ENCODE measurements at places on chromosomes 5 and 9.

- DNase-seq: no peak
Measured at GRCh38 chr5:108649106-108649505, 98.6 kb upstream of the FER start.

GRCh38 chr9:90103771-90104170, 499.0 kb downstream of the GADD45G start:
- DNase-seq: no peak

GRCh38 chr5:35058374-35058788, 10.6 kb upstream of the AGXT2 start:
- DNase-seq: no peak

DNA sequence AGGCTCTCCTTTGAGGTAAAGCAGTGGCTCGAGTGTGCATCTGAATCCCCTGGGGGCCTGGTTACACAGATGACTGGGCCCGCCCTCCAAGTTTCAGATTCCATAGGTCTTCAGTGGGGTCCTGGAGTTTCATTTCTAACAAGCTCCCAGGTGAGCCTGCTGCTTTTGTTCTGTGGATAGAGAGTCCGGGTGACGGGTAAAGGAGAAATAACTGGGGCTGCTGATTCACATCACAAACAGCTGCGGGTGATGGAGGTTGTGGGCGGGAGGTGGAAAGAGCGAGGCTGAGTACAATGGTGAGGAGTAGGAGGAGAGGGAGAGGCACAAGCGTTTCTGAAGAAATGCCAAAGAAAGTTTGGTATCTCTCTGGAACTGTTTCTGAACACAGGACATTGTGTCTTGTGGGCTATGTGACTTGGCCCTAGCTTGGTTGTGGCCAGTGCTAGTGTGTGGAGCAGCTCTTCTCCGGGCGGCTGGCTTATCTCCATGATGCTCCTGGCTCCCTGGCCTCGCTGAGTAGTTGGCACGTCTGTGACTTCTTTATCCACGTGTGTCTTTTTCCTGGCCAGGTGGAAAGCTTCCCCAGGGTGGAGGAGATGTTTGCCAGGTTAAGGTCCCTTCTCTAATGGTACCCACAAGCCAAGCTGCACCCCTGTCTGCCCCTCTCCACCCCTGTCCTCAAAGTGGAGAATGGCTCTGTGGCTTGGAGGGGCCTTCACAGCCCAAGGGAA, 61.7 kb downstream of the HSPA4 start:
- no peak for DNase-seq

DNA sequence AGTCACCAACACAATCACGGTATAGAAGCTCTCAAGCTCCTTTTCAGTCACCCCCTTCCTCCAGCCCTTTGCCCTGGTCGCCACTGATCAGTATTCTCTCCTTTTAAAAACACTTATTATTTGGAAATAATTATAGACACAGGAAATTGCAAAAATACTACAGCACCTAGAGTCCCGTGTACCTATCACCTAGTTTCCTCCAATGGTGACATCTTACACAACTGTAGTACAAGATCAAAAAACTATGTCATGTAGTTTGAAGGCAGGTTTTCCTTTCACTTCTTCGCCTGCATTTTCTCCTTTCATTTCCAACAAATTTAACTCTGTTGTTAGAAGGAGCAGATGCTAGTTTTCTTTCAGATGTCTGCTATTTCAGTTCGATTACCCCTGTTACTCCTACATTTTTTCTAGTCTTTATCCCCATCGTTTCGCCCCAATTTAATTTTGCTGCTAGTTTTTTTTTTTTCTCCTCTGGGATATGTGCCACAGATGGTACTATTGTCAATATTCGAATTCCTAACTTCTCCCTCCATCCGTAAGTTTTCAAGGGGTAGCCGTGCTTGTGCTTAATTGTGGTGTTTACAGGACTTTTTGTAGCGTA, 612 bp upstream of the ATG10 start:
- DNase-seq: peak; percentile 57

DNA sequence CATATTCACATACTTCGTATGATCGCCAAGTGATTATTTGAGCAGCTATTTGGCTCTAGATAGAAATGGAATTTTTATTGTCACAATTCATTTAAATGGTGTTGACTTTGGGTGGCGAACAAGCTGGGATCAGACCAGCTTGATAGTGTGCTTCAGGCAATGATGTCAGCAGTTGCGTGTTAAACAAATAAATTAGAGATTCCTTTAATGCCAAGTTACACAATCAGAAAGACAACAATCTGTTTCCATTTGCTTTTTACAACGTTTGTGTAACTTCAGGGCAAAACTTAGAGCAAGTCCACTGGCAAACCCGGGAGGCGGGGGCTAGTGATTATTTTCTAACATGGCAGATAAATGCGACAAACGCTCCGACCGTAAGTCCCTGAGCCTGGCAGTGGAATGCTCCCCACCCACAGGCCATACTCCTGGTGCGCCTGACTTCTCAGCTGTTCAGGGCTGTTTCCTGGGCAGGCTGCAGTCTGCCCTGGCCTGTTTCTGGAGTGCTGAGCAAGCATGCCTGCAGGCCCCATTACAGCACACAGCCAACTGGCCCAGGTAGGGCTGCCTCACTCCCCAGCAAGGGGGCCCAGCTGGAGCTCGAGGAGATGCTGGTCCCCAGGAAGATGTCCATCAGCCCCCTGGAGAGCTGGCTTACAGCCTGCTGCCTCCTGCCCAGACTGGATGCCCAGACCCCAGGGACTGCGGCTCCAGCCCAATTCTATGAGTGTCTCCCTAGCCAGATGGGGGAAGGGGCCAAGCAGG, 88.7 kb downstream of the BASP1 start:
- DNase-seq: no peak

GRCh38 chr5:662751-663435, 30.3 kb downstream of the TPPP start:
- DNase-seq: no peak

DNA sequence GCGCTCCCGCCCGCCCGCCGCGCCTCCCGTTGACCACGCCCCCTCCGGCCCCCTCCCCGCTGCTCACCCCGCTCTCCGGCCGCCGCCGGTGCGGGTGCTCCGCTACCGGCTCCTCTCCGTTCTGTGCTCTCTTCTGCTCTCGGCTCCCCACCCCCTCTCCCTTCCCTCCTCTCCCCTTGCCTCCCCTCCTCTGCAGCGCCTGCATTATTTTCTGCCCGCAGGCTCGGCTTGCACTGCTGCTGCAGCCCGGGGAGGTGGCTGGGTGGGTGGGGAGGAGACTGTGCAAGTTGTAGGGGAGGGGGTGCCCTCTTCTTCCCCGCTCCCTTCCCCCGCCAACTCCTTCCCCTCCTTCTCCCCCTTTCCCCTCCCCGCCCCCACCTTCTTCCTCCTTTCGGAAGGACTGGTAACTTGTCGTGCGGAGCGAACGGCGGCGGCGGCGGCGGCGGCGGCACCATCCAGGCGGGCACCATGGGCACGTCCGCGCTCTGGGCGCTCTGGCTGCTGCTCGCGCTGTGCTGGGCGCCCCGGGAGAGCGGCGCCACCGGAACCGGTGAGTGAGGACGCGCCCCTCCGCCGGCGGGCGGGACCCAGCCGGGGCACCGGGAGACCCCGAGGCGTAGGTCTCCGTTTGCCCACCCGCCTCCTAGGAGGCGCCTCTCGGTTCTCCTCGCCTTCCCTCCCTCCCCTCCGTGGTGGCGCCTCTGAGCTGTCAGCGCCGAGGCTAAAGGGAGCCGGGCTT, at the start of gene VLDLR:
TSS of gene VLDLR (plus strand) at position 66 of the 739 bp plus-strand sequence. CDS start at position 469, 403 bp downstream.
- peak; percentile 78 for DNase-seq

- DNase-seq: no peak
Measured at GRCh38 chr9:34601937-34602573, 9.8 kb downstream of the RPP25L start.

DNA sequence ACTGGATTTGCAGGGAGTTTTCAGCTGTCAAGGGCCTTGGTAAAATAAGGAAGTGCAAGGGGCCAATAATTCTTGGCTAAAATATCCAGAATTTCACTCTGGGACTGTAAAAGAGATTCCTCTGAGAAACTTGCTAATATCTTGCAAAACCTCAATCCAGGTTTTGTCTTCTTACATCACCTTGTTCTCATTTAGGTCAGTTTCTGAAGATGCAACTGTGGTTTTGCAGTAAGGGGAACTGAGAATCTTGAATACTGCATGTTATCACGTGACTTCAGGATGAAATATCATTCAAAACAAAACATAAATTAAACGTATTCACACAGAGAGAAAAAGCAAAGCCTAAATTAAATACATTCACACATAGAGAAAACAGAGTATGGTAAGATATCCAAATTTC, 35.0 kb upstream of the RIC1 start:
- no peak for DNase-seq

- no peak for DNase-seq
Measured at GRCh38 chr5:10332301-10332700, 21.2 kb upstream of the MARCHF6 start.

- DNase-seq: no peak
Measured at GRCh38 chr5:174307031-174307408, 261.5 kb downstream of the NSG2 start.

DNA sequence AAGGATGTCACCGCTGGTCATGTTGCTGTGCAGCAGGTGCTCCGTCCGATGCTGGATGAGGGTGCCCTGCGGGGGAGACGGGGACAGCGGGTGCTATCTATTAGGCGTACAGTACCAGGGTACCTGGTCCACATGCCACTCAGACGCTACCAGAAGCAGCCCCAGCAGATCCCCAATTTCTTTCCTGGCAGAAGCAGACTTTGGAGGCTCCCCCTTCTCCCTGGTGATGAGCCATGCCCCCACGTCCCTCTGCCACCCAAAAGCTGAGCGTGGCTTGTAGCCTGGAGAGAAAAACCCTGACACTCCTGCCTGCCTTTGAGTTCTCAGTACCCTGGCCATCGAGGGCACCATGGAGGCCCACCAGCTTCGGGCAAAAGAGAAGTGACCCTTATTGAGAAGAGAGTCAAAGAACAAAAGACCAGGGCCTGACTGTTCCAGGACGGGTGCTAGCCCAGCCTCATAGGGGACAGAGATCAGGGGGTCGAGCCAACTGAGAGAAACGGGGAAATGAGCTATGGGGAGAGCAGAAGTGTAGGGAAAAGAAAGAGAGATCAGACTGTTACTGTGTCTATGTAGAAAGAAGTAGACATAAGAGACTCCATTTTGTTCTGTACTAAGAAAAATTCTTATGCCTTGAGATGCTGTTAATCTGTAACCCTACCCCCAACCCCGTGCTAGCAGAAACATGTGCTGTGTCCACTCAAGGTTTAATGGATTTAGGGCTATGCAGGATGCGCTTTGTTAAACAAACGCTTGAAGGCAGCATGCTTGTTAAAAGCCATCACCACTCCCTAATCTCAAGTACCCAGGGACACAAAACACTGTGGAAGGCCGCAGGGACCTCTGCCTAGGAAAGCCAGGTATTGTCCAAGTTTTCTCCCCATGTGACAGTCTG, 62.0 kb upstream of the ZNF354B start:
- DNase-seq: no peak

GRCh38 chr9:121242959-121243346, 25.0 kb upstream of the GSN start:
- DNase-seq: no peak

DNA sequence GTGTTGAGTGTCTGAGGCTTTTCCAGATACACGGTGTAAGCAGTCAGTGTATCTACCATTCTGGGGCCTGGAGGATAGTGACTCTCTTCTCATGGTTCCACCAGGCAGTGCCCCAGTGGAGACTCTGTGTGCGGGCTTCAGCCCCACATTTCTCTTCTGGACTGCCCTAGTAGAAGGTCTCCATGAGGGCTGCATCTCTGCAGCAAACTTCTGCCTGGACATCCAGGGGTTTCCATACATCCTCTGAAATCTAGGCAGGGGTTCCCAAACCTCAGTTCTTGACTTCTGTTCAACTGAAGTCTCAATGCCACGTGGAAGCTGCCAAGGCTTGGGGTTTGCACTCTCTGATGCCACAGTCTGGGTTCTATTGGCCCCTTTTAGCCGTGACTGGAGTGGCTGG, 256.6 kb upstream of the ITGA1 start:
- no peak for DNase-seq

DNA sequence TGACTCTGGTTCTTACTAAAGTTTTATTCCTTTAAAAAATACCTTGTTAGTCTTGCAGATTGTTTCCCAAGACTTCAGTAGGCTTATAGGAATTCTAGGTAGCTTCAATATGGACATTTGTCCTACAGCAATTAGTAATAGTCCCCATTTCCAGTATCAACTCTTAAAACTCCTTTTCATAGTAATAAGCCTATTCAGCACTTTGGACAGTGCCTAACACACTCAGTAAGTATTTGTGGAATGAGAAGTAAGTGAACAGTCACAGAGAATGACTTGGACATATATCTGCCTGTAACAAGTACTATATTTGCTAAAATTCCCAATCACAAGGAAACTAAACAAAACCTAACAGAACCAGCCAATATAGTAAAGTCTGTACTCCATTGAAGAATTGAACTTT, 1291.8 kb upstream of the DMAC1 start:
- DNase-seq: no peak

DNA sequence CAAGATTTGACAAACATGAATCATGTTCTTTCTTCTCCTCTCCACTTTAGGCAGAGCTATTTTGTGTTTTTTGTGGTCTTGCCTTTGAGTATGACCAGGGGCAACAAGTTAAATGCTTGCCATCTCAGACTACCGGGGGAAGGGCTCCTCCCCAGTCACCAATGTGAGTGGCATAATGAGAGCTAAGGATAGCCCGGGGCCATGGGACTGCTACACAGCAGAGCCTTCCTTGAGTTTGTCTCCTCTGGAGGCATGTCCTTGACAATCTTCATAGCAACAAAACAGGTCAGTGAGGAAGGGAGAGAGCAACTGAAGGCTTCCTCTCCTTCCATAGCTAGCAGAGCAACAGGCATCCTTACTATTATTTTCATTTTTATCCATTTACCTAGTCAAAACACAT, 299.3 kb downstream of the ENC1 start:
- no peak for DNase-seq

- no peak for DNase-seq
Measured at GRCh38 chr5:72392326-72392733, 72.2 kb downstream of the PTCD2 start.

DNA sequence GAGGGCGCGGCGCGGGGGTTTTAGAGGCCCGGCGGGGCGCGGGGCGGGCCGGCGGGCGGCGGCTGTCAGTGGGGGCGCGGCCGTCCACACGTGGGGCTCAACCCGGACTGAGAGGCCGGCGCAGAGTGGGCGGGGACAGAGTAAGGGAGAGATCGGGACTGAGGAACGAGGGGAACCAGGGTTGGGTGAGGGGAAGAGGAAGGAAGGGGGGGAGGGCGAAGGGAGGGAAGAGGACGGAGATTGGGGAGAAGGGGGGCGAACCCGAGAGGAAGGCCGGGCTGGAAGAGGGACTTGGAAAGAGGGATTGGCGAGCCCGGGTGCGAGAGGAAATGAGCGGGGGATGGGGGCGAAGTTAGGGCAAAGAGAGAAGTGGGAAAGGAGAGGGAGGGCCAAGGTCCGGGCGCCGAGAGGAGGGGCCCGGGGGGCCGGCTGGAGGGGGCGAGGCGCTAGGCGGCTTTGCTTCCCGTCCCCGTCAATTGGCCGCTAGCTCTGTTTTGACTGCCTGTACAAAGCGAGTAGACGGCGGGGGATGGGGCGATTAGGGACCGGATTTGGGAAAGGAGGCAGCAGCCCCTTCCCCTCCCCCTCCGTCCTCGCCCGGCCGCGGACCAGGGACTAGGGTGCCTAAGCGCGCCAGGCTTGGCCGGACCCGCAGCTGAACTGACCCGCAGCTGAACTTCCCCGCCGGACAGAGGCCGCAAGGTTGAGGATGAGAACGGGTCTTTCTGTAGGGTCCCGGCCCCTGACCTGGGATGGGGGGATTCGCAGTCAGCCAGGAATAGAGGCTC, 399 bp upstream of the FBN2 start:
- DNase-seq: no peak

- peak; percentile 42 for DNase-seq
Measured at GRCh38 chr5:67115246-67115645, 81.4 kb downstream of the CD180 start.

GRCh38 chr5:1966461-1966860, 83.7 kb upstream of the IRX4 start:
- DNase-seq: no peak

- no peak for DNase-seq
Measured at GRCh38 chr5:176740131-176740701, 70.1 kb upstream of the UNC5A start.
